Activated T-cell treated with anti-CD3 and anti-CD28 coated beads for 1 hour (primary cell): ENCODE measurements at places on chromosomes 7 and 10.

DNA sequence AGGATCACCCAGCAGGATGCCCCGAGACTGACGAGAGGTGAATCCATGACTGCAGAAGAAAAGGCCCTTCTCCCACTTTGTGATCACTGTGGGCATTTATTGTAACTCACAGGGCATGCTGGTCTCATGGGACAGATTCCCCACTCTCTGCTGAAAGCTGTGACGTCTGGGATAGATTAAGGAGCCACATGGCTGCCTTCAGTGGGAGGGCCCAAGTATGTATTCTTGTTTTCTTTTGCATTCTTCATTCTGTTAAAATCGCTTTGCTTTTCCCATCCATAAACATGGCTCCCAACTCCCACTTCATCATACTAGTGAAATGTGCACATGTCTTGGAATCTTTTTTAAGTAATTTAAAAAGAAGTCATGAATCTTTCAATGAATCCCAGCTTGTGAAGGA lies 67.2 kb downstream of the FAM107B start:
- no peak for DNase-seq

DNA sequence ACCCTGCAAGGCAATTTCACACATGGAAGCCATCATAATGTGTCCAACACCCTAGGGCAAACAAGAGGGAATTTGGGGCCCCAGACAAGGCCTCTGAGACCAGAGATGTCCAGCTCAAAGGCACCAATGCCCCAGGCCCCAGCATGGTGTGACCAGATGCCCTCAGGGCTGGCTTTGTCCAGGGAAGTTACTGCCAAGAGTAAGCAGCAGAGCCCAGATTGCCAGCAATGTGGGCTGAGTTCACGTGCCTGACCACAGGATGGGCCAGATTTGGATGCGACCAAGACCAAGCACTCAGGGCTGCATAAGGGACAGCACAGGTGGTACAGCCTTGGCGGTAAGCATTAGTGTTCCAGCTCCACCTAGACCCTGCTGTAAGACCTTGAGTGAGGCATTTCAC lies 12.7 kb downstream of the MYOF start:
- no peak for DNase-seq

DNA sequence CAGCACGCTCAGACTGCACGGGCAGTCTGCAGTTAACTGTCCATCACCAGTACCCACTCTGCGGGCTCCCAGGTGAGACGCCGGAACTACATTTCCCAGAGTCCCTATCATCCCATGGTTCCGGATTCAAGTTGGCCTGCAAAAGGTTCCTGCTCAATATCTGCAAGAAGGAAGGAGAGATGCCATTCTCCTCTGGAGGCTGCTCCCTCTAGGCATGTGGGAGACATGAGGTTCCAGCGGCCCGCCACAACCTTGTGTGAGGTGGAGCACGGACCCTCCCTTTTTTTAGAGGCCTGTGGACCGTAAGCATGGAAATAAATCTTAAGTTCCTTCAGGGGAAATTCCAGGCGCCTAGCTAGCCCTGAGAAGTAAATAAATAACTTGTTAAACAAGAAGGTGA lies 29.7 kb downstream of the NUP42 start:
- no peak for DNase-seq

- DNase-seq = no peak
These were observed 6.8 kb downstream of the GPR146 start for GRCh38 chr7:1050956-1051690.

DNA sequence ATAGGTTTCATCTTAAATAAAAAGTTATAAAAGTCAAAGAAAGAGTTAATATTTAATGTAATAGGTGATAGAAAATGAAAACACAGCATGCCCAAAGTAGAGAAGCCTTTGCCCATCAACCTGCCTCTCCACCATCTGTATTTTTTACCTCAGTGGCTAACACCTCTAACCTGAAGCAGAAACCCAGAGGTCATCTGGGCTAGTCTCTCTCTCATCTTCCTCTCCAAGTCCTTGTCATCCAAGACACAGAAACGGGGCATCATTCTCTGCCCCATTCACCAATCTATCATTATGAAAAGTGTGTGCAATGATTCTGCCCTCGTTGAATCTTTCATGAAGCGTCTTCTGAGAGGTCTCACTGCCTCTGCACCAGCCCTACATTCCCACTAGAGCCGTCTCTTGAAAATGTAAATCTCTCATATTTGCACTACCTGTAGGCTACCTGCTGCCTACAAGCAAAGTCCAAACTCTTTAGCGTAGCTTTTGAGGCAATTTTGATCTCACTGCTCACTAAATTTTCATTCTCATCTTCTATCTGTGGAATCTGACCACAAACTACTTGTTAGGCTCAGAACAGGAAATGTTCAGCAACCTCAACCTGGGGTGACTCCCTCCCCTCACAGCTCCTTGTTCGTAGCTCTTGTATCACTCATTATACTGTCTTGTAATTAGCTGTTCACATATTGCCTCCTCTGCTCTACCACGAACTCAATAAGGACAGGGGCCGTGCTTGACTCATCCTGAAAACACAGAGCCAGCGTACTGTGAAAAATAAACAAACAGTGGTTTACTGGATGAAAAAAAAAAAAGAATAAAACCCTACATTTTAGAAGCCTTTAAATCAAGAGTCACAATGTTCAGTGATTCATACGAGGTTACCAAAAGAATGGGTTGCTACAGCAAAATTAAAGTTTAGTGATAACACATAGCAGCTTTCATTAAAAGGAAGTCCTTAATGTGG lies 83.1 kb downstream of the CTNNA3 start:
- peak; percentile 21 for DNase-seq

DNA sequence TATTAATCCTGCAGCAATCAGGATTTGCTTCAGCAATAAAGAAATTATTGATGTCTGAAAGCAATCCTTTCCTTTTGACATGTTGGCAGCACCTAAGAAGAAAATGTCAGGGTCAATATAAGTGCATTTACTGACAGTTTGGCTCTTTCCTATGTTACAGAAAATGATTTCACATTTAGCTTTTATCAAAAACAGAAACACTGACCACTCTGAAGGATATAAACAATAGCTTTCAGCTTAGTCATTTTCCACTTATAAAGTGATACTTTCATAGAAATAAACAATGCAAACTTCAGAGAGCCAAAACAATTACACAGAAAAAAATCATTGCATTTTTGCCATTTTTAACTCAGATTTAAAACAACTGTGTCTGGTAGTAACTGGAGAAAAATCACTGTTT lies 325.6 kb upstream of the KAT6B start:
- DNase-seq = no peak

- DNase-seq = no peak
These were observed 233.1 kb downstream of the PARD3 start for GRCh38 chr10:34581801-34582532.

DNA sequence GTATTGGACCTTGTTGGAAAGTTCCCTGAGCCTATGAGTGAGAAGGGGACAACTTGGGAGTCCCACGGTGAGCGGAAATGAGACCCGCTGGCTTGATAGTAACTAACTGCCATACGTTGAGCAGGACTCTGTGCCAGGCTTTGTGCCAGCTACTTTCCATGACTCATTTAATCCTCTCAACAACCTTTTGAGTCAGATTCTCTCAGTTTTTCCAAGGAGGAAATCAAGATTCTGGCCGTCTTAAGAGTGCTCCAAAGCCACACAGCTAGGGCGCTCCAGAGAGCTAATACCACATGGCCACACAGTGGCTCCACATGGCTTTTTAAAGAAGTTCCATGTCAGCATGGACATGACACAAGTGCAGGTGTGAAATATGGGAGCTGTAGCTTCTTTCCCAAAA lies 55.7 kb downstream of the NOD1 start:
- DNase-seq = no peak

DNA sequence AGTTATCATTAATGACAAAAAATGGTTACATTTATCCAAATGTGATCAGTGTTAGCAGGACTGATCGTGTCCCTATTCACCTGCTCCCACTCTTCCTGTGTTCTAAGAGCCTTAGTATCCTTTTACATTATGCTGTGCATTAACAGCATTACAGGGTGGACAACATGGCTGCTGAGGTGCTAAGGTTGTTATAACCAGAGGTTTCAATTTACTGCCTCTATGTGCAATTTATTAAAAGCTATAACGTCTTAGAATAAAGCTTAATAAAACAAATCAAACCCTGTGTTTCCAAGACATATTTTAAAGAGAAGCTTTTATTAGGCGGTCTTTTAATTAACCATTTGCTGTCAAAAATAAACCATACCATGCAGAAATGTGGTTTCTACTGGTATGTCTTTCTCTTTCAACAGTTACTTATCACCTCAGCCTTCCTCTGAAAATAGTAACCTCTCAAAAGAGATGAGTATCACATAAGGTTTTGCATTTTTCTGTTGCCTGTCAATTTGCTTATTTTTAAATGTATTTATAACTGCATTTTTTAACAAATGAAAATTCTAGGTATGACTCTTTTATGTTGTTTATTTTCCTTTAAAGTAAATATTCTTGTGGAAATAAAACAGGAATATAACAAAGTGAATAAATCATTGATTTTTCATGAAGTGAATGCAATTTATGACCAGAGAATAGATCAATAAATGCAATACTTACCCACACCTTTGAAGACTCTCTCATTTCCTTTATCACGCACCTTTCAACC lies 849.8 kb upstream of the SORCS1 start:
- DNase-seq = no peak

DNA sequence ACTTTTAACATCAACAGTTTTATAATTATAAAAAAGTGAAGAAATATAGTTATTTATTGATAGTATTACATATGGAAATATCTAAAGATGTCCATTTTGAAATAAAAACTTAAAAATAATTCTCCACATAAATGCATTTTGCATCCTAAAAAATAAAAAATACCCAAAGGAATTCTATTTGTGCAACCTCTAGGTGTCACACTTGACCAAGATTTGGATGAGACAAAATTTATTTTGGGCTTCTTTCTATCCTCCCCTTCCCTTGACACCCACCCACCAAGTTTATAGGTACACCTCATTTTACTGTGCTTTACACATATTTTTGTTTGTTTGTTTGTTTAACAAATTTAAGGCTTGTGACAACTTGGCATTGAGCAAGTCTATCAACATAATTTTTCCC lies 3.3 kb upstream of the THSD7A start:
- DNase-seq = no peak

DNA sequence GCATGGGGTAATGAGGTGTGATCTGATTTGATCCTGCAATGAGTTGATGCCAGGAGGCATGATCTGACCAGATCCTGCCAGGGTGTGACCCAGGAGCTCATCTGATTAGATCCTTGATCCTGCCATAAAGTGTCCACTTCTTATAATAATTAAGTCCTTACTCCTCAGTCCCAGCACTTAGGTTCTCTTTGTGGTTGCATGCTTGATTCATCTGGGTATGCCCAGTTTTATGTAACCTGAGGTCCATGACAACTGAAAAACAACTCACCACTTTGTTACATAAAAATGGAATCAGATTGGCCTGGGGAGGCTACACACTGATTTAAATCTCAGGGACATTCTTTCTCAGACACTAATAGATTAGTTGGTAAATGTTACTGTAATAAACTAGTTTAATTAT lies 19.1 kb downstream of the ACADSB start:
- DNase-seq = no peak

- DNase-seq = no peak
These were observed 484.1 kb upstream of the ZMIZ1 start for GRCh38 chr10:78584681-78585080.

GRCh38 chr7:150993511-150993910 lies 2.7 kb downstream of the NOS3 start:
- DNase-seq = no peak

GRCh38 chr7:63899691-63900393 lies 98.8 kb upstream of the ZNF722 start:
- DNase-seq = peak; percentile 75

- DNase-seq = no peak
These were observed 16.9 kb downstream of the KCNMA1 start for GRCh38 chr10:77620731-77621130.

GRCh38 chr7:78111386-78111785 lies 312.8 kb downstream of the PHTF2 start:
- no peak for DNase-seq

GRCh38 chr10:77004917-77005564 lies 632.6 kb downstream of the KCNMA1 start:
- DNase-seq = no peak

GRCh38 chr7:40380111-40380510 lies 245.3 kb downstream of the SUGCT start:
- no peak for DNase-seq

GRCh38 chr10:22435650-22436049 lies 90.4 kb downstream of the SPAG6 start:
- no peak for DNase-seq

DNA sequence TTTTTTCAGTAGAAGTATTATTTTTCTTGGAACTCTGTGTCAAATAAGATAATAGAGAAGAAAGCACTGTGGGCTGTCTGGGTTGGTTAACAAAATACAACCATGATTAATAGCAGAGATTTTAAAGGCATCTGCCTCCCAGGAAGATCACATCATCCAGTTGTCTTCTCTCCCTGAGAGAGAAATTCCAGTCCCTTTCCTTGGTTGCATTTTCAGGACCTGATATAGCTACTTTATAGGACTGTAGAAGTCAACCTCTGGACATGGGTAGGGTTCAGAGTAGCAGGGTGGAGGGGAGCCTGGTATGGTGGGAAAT lies 309.9 kb upstream of the IGFBP3 start:
- no peak for DNase-seq

GRCh38 chr7:140206616-140207389 lies 30.0 kb upstream of the KDM7A start:
- DNase-seq = no peak

- no peak for DNase-seq
These were observed 87.6 kb downstream of the SH3PXD2A start for GRCh38 chr10:103767756-103768155.

GRCh38 chr7:94578614-94579013 lies 69.0 kb downstream of the CASD1 start:
- no peak for DNase-seq

DNA sequence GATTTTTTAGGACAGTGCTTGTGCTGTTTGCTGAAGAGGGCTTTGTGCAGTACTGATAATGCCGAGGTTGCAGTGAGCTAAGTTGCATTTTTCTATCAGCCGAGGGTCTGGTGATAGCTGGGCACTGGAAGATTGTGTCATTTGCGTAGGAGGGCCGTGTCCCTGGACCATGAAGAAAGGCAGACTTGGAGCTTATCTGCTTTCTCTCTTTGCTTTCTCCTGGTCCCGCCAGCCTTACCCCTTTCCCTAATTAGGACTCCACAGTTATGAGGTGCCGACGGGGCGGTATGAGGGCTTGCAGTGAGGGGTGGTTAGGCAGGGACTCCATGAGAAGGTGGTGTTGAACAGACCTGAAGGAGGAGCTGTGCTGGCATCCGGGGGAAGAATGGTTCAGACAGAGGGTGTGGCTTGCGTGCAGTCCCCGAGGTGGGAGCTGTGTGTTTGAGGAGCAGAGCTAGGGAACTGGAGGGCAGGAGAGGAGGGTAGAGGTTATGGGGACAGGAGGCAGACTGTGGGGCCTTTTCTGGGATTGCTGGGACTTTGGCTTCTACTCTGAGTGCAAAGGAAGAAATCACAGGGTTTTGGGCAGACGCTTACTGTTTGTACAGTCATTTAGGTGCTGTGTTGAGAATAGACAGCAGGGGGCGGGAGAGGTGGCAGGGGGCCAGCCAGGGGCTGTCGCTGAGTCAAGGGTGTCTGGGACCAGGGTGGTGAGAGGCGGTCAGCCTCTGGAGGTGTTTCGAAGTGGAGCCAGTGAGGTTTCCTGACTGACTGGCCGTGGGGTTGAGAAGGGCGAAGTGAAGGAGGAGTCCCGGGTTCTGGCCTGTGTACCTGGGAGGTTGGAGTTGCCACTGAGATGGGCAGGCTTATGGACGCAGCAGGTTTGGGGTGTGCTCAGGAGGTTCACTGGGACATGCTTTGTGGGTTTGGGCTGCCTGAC lies 43.4 kb downstream of the PRF1 start:
- DNase-seq = peak; percentile 59
